AML-193 (cell line): ENCODE measurements at places on chromosomes 11 and 22.
A peak's percentile ranks its signal among the peaks of the same experiment; 100 is the strongest.

- DNase-seq = no peak
Measured at GRCh38 chr22:20549232-20549841, 41.9 kb downstream of the MED15 start.

DNA sequence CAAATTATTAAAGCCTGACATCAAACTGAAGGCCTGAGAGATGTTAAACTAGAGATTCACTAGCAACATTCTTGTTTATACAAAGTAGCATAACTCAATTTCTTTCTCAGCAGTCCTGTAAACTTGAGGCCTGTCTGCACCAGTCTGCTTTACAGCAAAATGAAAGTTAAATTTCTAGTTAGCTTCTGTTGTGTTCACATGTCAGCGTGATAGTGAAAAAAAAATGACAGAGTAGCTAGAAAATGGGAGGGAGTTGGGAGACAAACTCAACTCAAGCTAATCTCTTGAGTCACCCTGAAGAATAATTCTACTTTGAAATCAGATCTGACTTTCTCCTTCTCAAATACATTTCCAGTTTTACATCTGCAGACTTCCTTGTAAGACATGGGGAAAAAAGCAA, 6.5 kb downstream of the RBFOX2 start:
- no peak for DNase-seq

GRCh38 chr11:120198787-120199469, 11.9 kb upstream of the OAF start:
- no peak for DNase-seq

GRCh38 chr11:10519630-10520029, 21.4 kb downstream of the RNF141 start:
- DNase-seq = no peak

GRCh38 chr11:115498354-115498753, 5.9 kb downstream of the CADM1 start:
- no peak for DNase-seq

DNA sequence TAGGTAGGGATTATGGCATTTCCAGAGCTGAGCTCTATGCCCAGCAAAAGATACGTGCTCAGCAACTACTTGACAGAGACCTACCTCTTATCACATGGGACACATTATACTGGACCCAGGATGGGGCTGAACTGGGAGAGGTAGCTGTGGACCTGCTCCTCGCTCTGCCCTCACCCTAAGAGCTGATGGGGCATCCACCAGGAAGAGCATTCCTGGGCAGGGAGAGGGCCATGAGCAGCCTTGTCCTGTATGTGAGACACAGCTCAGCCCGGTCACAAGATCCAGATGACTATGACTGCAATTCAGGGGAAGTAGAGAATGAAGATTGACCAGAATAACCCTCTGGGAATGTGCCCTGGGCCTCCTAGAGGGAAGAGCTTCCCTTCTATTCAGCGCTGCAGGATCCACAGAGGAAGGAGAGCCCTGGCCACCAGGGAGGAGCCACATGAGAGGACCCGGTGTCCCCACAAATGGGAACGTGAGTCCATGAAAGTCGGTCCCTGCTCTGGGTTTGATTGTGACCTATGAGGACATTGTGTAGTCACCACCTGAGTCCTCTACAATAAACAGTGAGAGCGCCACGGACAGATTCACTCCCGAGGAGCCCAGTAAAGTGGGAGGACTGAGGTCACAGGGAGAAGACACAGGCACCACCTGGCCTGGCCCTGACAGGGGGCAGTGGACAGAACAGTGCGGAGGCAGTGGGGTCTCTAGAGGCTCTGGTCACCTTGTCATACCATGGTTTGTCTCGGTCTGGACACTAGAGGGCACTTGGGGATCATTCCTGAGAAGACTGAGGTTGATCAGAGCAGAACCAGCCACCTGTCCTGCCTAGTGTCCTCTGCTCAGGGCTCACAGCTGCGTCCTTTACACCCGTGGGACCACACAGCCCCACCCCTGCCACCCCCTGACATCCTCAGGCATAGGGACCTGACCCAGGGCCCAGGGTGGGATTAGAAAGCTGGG, 99.5 kb downstream of the ZNF280B start:
- peak; percentile 15 for DNase-seq
